ENCODE measurements at places on chromosomes 16 and 17.

- DNase-seq, result peak; percentile 90
These were observed 270.1 kb downstream of the PHKB start for GRCh38 chr16:47731252-47731651.

- peak; percentile 43 for DNase-seq
These were observed 29.5 kb upstream of the GSE1 start for GRCh38 chr16:85583491-85584181.

GRCh38 chr16:85983606-85984230 is 84.8 kb downstream of the IRF8 start:
- DNase-seq, result no peak

DNA sequence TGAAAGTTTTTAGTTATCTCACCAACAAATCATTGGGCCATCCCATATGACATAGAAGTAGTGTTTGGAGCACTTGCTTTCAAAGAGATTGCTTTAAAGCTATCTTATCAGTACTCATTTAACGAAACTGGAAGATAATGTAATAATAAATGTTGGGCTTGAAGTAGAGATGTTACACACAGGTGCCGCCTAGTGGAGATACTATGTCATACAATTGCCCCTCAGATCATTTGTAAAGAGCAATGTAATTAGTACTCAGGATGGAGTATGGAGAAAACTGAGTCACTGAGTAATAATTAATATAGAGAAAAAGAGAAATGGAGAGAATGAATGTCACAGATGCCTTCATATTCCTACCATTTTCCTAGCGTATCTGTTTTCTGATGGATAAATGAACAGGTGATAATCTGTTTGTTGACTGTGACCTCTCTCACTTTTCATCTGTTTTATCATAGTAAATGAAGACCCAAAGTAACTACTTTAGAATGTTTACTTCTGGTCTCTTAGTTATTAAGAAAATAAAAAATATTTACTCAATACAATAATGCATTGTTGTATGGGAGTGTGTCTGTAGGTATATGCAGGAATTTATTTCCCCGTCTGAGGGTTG is 80.4 kb downstream of the EFCAB5 start:
- DNase-seq, result peak; percentile 47

DNA sequence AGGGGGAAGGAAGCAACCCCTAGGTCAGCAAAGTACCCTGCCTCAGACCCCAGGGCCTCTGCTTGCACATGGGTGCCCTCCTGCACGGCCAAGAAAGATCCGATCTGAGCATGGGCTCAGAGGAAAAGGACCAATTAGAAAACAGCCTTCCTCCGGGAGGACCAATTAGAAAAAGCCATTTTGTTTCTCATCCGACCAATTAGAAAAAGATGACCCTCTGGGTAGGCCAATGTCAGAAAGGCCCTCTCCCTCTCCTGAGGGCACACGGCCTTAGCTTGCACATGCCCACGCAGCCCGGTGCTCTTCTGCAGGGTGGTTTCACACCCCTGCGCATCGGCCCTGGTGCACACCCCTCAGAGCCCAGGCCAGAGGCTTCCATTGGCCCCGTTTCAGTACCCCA is 5.1 kb upstream of the CISD3 start:
- DNase-seq, result no peak

- no peak for DNase-seq
These were observed 11.9 kb downstream of the MCRIP1 start for GRCh38 chr17:81821147-81821546.

DNA sequence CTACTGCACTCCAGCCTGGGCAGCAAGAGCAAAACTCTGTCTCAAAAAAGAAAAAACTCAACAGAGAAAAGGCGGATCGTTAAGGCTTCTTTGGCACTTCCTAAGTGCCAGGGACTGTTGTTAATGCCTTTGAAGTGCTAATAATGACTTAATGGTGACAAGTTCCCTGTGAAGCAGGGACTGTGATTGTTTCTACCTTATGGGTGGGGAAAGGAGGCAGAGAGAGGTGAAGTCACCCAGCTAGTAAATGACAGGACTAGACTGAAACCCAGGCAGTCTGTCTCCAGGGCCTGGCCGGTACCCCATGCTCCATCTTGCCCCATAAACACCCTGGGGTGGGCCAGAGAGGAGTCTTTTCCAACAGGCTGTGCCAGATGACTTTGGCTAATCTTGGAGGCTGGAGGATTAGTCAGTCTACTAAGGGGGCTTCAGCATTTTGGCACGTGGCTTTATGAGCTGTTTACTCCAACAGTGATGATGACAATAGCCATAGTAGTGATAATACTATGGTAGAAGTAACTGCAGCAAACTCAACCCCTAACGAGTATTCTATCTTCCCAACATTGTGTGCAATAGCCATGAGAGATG is 26.9 kb downstream of the ABCC1 start:
- no peak for DNase-seq

DNA sequence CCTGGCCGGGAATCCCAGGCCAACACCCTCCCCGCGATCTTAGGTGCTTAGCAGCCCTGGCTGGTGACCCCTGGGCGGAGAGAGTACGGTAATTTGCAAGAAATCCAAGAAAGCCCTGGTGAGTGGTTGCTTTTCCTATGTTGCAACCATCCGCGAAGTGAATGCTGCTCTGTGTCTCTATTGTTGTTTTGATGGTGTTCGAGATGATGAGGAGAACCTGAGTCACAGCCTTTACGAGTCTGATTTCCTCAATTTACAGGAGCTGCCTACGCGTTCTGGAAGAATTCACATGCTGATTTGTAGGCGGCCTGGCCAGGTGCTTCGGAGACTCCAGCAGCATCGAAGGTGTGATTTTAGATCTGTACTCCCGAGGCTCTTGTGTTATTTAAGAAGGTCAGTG is 63.3 kb downstream of the TMEM235 start:
- DNase-seq, result peak; percentile 48

- DNase-seq, result no peak
These were observed 14.7 kb upstream of the ST6GALNAC1 start for GRCh38 chr17:76658242-76658662.

- peak; percentile 55 for DNase-seq
These were observed 23.0 kb upstream of the NSRP1 start for GRCh38 chr17:30093463-30094147.

DNA sequence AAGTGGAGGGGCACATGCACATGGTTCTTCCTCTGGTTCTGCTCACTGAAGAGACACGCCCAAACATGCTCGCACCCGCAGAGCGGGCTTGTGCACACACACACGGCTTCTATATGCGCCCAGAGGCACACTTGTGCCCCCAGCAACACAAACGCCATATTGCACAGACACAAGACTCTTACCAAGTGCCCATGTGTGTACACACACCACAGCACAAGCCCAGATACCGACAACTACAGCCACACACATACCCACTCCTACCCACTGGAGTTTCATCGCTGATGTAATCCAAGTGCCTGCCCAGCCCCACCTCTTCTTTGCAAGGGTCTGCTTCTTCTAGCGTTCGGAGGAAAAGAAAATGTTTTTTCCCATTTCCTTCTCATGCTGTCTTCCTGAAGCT is 6.5 kb upstream of the PRR29 start:
- no peak for DNase-seq

DNA sequence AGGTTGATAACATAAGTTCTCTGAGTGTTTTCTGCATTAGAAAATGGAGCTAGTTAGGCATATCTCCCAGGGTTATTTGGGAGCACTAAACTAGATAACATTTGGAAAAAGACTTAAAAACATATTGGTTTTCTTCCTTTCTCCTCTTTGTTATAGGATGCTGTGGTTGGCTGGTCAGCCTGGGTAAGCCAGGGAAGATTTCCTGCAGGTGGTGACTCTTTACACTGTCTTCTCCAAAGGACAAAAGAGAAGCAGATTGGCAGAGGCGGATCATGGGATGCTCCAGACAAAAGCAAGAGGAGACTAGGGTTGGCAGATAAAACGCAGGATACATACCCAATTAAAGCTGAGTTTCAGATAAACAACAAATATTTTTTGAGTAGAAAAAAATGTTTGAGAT is 6.2 kb upstream of the CRYBA1 start:
- DNase-seq, result no peak

DNA sequence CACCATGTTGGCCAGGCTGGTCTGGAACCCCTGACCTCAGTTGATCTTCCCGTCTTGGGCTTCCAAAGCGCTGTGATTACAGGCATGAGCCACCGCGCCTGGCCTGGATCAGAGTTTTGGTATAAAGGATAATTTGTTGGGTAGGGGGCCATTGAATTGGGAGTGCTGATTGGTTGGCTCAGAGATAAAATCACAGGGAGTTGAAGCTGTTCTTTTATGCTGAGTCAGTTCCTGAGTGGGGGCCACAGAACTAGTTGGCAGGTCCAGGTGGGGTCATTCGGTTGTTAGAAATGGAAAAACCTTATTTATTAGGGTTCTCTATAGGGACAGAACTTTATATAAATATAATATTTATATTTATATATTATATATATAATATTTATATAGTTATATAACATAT is 147.1 kb downstream of the SSH2 start:
- DNase-seq, result no peak

DNA sequence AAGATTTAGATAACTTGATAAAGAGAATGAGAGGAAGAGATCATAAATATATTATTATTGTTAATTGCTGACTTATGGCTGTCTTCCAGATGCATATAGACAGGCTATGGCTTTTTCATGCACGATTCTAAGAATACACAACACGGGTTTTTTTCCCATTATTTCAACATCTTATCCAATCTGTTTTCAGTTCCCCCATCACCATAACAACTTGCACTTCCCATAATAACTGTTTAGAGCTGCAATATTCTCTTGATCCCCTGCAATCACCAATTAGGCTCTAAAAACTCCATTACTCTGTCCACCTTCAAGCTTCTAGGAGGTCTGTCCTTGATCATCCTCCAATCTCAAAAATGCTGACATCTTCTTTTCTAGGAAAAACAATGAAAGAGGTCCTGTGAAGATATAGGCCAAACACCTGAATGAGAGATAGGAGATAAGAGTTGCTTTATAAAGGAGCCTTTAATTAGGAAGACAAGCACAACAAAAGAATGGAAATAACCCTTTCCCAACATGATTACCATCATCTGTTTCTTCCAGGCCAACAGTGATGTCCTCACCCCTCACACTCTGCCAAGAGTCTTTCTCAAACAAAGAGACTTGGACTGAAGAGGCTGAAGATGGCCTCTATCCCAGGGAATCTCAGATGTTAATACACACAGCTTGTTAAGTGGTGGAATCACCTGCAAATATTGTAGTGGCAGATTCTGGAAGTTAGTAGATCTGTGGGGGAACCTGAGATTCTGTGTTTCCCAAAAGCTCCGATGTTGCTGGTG is 32.2 kb upstream of the CCL2 start:
- no peak for DNase-seq

DNA sequence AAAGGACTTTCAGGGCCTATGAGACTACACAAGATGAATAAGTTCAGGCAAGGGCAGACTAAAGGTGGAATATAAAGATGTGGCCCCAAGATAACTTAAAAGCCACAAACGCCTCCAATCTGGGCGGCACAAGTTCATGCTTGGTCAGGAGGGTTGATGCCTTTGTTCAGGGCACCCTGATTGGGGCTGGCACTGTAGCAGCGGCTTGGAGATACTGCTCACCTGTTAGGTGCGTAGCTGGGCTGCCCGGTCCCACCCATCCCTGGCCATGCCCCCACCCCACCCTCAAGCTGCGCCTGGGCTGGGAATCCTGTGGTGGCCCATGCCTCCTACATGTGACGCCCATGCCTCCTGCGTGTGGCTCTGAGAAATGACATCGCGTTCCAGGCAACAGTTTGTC is 12.5 kb upstream of the SLC13A2 start:
- no peak for DNase-seq

- no peak for DNase-seq
These were observed 32.0 kb downstream of the GAS7 start for GRCh38 chr17:10166176-10166935.

DNA sequence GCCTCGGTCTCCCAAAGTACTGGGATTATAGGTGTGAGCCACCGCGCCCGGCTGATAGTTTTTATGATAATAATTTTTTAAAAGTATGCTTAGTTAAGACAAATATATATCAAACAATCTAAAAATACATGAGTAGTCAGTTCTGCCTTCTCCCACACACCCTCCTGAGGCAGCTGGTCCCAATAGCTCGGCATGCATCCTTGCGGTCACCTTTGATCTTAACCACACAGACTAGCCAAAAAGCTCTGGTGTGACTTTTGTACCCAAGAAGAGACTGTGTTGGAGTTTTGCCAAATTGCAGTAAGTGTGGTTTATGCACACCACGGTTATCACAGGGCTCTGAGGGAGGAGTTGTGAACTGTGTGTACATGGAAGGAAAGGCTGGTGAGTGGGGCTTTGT is 25.6 kb downstream of the ATP6V0A1 start:
- DNase-seq, result no peak

- no peak for DNase-seq
These were observed 55.5 kb downstream of the ANKFY1 start for GRCh38 chr17:4208238-4208637.

GRCh38 chr17:30086896-30087295 is 29.7 kb upstream of the NSRP1 start:
- no peak for DNase-seq

- peak; percentile 34 for DNase-seq
These were observed 465.4 kb downstream of the CDH11 start for GRCh38 chr16:64656471-64656870.

- no peak for DNase-seq
These were observed 60.3 kb downstream of the GRIN2A start for GRCh38 chr16:10121897-10122425.

DNA sequence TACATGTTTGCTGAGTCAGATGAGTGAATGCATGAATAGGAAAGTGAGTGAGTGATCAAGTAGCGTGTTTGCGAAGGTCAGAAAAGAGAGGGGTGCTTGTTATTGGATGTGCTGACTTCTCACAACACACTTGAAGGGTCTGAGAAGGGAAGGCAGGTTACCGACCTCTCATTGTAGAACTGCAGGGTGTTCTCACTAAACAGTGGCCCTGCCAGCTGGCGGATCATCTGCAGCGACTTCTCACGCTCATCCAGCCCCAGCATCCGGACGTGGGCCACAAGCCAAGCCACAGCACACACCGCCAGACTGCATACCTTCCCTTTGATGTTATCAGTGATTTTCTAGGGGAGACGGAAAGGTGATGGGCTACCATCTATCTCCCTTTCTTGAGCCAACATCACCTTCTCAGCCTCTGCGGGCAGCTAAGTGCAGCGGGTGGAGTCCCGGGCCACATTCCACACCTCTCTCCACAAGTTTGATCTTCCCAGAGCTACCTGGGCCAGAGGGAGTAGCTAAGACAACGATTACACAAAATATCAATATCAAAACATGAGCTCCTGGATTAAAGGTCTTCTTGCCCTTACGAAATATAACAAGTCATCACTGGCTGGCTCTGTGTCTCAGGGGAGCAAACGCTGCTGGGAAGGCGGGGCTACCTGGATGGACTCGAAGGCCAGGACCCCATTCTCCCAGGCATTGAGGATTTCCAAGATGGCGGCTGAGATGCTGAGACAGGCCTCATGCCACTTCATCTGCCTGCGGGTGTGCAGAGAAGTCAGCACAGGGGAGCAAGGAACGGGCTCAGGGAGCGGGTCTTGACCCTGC is 11.0 kb downstream of the CSF3 start:
- peak; percentile 29 for DNase-seq
